ENCODE measurements at places on chromosomes 3 and 15.

GRCh38 chr15:25464383-25464782 lies 25.6 kb upstream of the UBE3A start:
- no peak for DNase-seq

- DNase-seq, result peak; percentile 63
Observed at GRCh38 chr3:168884353-168884903, 779.1 kb downstream of the MECOM start.

DNA sequence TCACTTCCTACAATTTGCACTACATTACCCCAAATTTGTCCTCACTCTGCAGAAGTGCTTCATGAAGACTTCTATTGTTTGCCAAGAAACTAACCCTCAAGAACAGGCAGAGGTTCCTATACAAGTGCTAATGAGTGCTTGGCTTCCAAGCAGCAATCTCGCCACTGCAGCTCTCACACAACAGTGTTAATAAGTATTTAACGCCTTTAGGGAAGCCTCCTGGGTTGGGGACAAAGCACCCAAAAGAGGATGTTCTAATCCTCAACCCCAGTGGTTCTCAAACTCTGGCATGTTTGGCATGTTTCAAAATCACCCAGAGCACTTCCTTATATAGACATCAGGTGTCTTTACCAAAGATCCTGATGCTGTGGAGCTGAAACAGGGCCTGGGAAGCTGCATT lies 64.6 kb downstream of the ZIC4 start:
- DNase-seq, result no peak

GRCh38 chr15:71600237-71600636 lies 210.1 kb upstream of the NR2E3 start:
- no peak for DNase-seq

GRCh38 chr15:31051496-31052080 lies 49.9 kb downstream of the TRPM1 start:
- no peak for DNase-seq

GRCh38 chr15:77627067-77627466 lies 5.6 kb downstream of the LINGO1 start:
- no peak for DNase-seq

DNA sequence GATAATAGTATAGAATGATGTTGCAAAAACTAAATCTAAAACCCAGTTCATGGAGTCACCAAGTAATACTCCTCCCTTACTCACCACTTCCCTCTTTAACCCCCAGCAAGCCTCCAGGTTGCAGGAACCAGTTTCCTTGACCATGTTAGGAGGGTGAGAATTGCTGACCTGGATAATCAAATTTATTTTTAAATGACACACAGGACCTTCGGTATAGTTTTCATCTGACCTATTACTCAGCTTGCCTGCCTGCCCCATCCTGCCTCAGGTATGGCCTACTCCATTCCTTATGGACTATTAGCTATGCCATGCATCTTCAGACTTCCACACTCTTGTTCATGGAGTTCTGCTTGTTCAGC lies 883 bp downstream of the RTP4 start:
- DNase-seq, result no peak

DNA sequence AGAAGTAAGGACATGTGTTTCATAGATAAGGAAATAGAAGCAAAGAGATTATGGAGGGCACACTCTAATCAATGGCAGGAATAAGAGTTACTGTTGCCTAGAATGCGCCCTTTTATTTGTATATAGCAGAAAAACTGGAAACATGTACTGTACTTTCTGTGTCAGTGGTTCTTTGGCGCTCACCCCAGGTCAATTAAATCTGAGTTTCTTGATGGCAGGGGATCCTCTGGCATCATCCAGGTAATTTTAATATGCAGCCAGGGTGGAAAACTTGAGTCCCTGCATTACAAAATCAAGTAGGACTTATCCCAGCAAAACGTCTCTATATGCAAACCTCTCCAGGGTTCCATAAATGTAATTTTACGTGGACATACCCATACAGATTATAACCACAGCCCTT lies 284.1 kb downstream of the IL5RA start:
- DNase-seq, result no peak

GRCh38 chr15:73746883-73747282 lies 6.3 kb downstream of the INSYN1 start:
- DNase-seq, result peak; percentile 9

GRCh38 chr15:49023354-49023753 lies 22.9 kb downstream of the SECISBP2L start:
- DNase-seq, result no peak

DNA sequence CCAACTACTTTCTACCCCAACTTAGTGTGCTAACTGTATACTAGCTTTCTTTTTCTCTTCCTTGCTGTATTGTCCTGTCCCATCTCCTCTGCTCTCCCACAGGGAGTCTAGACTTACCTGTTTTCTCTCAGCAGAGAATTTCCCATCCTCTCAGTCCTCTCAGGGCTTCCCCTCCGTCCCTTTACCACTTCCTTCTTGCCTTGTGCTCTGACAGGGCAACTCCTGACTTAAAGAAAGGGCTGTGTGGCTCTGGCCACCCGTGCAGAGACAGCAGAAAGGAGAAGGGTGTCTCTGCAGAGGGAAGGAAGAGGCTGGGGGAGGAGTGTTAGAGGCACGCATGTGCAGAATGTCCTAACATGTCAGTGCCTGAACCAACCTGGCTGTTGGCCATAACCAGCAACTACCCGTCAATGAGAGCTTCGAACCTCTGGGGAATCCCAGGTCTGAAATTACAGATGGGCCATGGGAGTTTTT lies at the start of gene GCSAM:
TSS of gene GCSAM (minus strand) at position 274 of the 474 bp plus-strand sequence. CDS start at position 146, 128 bp downstream.
- DNase-seq, result no peak

GRCh38 chr3:114974387-114974786 lies 172.7 kb downstream of the ZBTB20 start:
- DNase-seq, result no peak

- DNase-seq, result no peak
Observed at GRCh38 chr3:66407611-66408218, 93.1 kb downstream of the LRIG1 start.

DNA sequence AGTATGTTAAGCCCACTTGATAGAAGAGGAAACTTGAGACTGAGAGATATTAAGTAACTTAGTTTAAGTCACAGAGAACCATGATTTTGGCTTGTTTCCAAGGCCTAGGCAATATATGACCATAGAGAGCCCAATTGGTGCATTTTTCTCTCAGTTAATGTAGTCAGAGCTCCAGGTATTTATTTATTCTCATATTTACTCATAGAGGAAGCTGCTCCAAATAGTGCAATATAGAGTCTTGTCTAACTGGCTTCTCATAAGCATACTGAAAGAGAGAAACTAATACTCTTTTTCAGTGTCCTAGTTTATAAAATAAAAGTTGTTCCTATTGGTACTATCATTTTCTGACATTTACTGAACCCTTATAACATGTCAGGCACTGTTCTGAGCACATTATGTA lies 15.2 kb downstream of the TRNT1 start:
- DNase-seq, result no peak

DNA sequence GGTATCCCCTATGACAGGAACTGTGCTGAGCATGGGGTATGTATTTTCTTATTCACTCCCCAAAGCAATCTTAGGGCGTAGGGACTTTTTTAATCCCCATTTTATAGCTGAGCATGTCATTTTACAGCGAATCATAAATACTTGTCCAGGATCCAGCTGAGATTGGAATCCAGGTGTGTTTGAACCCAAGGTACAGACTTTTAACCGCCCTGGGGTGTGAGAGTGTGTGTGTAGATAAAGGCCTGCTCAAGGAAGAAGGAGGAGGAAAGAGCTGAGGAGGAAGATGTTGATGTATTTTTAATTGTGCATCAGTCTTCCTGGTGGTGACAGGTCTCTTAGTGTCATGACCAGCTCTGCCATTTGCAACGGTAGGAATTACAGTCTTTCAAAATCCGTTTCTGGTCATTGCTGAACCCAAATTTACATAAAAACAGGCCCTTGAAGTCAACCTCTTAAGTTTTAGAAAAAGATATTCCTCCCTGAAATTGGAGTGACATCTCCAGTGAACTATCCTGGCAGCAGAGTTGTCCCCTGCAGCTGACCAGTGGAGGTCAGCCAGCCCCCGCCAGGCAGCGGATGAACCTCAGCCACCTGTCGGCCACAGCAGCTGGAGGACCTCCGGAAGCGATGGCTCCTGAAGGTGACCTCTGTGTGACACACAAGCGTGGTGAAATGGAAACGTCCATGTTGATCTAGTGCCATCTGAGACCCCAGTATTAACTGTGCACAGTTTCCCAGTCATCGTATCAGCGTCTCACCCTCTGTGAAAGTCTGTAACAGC lies 92.8 kb upstream of the MITF start:
- no peak for DNase-seq

DNA sequence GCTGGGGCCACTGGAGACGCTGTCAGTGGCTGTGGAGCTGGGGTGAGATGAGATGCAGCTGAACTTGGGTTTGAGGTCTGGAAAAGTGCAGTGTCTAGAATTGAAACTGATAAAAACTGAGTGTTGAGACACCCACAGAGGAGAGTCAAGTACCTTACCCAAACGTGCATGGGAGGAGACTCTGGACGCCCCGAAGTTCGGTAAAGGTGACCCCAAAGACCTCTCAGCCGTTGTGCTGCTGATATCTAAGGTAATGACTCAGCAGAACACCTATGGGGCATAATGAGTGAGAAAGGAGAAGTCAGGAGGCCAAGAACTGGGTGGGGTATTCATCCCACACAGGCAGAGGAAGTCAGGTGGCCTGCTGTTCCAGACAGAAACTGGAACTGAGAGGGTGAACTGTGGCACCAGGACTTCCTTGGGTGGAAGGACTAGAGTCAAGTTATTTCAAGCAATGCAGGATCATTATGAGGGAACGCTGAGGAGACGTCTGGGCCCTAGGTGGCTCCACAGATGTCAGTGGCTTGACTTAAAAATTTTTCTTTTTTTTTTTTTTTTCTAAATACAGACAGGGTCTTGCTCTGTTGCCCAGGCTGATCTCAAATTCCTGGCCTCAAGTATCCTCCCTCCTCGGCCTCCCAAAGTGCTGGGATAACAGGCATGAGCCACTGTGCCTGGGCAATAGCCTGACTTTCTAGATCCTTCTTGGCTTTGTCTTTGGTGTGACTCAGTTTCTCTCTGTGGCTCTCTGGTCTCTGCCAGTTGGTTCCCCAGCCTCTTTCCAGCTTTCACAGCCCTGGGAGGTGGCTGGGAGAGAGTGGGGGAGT lies 67.6 kb upstream of the GCNT3 start:
- DNase-seq, result no peak

DNA sequence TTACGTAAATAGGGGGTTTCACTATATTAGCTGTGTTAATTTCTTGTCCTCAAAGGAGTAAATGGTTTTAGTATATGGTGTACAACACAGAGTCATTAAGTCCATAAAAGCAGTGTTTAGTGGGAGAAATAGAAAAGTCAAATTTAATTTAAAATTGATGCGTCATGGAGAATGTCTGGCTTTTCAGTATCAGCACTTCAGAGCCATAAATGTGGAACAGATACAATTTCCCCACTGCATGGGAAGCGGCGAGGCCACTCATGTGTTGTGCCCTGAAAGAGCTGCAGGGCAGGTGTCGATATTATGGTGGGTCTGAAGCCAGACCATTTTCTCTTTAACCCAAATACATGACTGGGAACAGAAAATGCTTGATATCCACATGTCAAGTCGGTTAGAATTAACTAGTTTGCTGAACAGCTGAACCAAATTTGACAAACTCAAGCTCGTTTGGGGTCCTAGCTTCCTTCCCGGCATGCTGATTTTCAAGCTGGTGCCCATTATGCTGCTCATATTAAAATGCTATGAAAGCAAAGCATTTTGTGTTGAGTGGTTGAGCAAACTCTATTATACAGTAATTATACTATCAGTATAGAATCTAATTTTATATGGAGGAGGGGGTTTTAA lies 364.6 kb upstream of the TBL1XR1 start:
- no peak for DNase-seq

DNA sequence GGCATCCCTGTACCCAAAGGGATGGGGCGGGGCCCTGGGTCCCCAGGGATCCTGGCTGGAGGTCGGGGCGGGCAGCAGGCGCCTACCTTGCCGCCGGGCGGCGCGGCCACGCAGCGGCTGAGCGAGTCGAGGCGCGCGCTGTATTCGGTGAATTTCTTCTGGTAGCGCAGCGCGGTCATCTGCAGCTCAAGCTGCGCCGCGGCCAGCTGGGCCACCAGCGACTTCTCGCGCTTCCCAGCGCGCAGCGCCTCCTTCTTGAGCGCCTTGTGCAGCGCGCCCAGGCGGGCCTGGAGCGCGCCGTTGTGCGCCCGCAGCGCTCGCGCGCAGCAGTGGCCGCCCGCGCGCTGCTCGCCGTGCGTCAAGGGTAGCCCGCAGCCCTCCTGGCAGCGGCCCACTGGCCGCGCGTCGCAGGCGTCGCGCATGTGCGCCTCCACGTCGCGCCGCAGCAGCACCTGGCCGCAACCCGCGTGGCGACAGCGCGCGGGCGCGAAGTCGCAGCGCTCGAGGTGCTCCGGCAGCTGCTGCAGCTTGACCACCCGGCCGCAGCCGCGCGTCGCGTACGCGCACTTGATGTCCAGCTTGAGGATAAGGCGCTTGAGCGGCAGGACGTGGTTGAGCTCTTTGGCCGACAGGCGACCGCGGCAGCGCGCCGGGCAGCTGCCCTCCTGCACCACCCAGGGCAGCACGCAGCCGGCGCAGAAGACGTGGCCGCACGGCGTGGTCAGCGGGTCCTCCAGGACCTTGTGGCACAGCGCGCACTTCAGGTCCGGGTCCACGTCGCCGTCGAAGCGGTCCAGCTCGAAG lies 522 bp downstream of the PDZRN3 start:
- no peak for DNase-seq

DNA sequence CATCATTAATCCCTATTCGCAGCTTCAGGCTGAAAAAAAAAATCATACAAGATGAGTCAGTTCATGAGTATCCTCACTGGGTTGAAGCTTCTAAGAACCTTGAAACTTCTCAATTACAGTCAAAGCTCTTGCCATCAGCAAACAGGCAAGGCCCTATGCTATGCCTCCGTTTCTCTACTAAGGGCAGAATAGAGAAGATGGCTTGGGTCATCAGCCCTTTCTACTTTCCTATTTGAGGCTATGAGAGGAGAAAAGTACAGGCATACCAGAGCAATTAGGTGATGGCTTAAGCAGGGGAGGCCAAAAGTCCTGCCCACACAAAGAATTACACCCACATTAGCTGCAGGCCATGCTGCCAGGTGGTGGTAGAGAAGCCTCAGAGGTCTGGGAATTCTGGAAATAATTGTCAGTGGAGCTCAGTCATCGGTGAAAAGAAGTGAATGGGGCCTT lies 89.0 kb downstream of the MRPL46 start:
- DNase-seq, result peak; percentile 4

DNA sequence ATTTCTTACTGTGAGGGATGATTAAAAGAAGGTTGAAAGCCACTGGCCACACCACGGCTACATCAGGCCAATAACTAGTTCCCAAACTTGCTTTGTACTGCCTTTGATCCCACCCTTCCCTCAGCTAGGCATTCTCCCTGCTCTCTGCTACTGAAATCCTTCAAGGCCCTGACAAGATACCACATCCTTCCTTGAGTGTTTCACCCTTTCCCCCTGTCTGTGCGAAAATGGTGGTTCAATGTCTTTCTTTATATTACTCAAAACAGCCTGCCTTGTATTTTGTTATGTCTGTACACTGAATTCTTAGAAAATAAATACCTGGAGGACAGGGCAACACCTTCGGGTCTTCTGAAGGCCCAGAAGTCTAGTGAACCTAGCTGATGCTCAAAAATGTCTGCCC lies 932 bp upstream of the VPS8 start:
- DNase-seq, result no peak

DNA sequence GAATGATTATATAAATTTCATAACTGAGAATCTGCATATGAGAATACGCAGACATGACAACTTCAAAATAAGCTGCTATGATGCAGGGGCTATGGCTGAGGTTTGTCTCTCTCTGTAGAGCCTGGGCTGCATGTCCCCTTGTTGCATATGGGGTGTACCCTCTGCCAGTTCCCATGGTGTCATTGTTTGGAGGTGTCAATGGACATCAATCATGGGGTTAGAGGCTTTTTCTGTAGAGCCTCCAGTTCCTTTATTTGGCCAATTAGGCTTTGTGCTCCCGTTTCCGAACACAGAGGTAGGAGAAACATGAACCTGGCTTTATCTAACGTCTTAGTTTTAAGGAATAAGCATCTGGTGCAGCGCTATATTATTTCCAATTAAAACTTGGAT lies 77.3 kb upstream of the RARB start:
- no peak for DNase-seq
